ENCODE measurements at places on chromosomes 3 and 15. TPM values are rescaled to one million over a fixed set of nuclear protein-coding genes. Genes with fewer than 3 reads are reported as not detected.

TAGLN3 gene
- not detected for total RNA-seq

SEMA7A gene
- 0.53 TPM for total RNA-seq

AHSG gene
- total RNA-seq: 763 TPM

NRROS gene
- total RNA-seq: 1.7 TPM

CD276 gene
- total RNA-seq: 20.5 TPM

COL6A6 gene
- total RNA-seq: 0.03 TPM

TERC gene
- total RNA-seq: 3.1 TPM

SRGAP3 gene
- 2.8 TPM for total RNA-seq

SERPINI2 gene
- total RNA-seq: 0.15 TPM

ANKRD63 gene
- total RNA-seq: not detected

IMPG2 gene
- total RNA-seq: 0.03 TPM

LARP6 gene
- 1.9 TPM for total RNA-seq

CPNE9 gene
- total RNA-seq: not detected

GOLGA8R gene
- total RNA-seq: 3.9 TPM

WDR73 gene
- total RNA-seq: 9.5 TPM

UBR1 gene
- total RNA-seq: 9.2 TPM

WNT7A gene
- not detected for total RNA-seq

ALDH1A2 gene
- total RNA-seq: 29.0 TPM

AMOTL2 gene
- total RNA-seq: 26.8 TPM

SLC28A1 gene
- total RNA-seq: 64.6 TPM

C3orf49 gene
- total RNA-seq: not detected

GNB4 gene
- 3.3 TPM for total RNA-seq

ZSCAN29 gene
- 15.7 TPM for total RNA-seq

SUCLG2 gene
- total RNA-seq: 157 TPM

EPHB1 gene
- total RNA-seq: 8.1 TPM

FOXL2NB gene
- total RNA-seq: not detected

FOXB1 gene
- total RNA-seq: not detected

ADAM10 gene
- total RNA-seq: 36.6 TPM

CRTC3 gene
- 14.7 TPM for total RNA-seq

SI gene
- not detected for total RNA-seq

All from left lobe of liver (tissue), 2 donors.